ENCODE measurements at places on chromosomes 2 and 18.

DNA sequence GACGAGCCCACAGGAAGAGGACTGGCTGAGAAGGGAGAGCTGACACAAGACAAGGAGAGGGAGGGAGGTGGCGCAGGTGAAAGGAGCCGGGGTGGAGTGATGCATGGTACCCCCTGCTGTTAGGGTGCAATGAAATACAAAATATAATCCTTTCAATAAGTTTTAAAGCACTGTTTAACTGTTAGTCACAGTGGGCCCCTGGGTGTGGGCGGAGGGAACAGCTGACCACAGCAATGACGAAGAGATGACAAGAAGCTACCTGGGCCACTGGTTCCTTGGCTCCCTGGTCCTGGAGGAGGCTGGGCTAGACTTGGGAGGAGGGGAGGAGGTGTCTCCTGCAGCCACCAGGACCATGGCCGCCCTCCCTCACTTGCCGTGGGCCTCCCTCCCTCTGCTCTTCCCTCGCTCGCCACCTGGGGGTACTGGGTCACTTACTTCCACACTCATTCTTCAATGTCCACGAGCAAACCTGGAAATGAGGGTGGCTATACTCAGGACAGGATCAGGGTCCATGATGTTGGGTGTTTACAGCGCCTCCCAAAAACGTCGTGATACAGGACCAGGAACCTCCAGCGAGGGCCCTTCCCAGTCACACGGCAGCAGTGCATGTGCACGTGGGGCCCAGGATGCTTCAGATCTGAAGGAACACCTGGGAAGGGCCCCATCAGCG lies 196.1 kb downstream of the ANKRD30B start:
- DNase-seq, result no peak

DNA sequence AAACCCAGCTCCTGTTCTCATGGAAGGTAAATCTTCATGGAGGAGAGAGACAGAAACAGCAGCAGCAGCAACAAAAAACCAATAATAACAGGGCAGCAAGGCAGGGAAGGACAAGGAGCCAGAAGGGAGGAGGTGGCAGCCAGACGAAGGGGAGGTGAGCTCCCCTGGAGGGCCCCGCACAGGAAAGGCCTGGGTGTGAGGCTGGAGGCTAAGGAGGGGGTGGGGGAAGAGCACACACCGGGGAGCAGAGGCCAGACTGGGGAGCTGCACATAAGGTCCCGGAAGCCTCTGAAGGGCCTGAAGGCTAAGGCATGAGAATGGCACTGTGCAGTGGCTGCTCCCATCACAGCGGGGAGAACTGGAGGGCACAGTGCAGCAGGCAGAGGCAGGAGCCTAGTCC lies 94.8 kb upstream of the SMAD7 start:
- DNase-seq, result no peak

- no peak for DNase-seq
These were observed 13.3 kb upstream of the DYM start for GRCh38 chr18:49473721-49474120.

GRCh38 chr2:22952656-22953225 lies 432.2 kb upstream of the KLHL29 start:
- no peak for DNase-seq

GRCh38 chr2:190683802-190684201 lies 34.9 kb downstream of the NAB1 start:
- no peak for DNase-seq

DNA sequence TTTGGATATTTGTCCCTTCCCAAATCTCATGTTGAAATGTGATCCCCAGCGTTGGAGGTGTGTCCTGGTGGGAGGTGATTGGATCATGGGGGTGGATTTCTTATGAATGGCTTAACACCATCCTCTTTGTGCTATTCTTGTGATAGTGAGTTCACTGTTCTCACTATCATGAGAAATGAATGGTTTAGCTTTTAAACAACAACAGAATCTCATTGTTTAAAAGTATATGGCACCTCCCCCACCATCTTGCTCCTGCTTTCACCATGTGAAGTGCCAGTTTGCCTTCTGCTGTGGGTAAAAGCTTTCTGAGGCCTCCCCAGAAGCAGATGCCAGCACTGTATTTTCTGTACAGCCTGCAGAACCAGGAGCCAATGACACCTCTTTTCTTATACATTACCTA lies 38.1 kb downstream of the KIAA1328 start:
- no peak for DNase-seq

- DNase-seq, result no peak
These were observed 411.2 kb downstream of the RND3 start for GRCh38 chr2:150076281-150076680.

DNA sequence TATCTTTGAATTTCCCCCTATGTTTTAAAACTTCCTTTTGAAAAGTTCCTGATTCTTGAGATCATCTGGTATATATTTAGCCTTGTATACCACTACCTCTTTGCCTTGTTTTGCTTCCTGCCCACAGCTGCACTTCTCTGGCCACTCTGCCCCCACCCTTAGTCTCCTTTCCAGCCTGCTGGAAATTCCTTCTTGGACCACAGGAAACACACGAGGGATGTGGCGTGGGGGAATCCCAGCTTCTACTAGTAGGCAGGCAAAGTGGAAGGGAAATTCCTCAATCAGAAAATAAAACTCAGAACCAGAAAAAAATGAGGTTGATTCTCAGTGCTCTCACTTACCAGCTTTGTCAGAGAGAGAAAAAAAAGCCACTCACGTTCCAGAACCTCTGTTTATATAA lies 13.4 kb downstream of the IL18RAP start:
- no peak for DNase-seq
